ENCODE measurements at places on chromosomes 5 and 9.
A peak's percentile ranks its signal among the peaks of the same experiment; 100 is the strongest.

DNA sequence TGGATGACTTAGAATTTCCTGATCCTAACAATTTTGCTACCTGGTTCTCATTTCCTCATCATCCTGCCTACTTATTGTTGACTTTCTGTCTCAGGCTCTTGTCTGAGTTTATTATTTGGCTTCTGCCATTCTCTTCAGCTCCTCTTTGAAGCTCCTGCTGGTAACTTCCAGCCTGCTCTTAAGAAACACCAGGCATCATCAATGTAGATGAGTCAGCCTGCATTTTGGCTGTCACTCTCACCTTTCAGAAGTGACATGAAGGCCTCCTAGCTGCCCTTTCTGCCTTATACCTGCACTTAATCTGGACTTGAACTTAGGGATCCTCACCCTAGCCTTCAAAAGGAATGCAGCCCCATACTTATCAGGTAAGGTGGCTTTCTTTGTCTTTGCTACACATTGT, 551.8 kb upstream of the ZNF608 start:
- DNase-seq, result no peak

- DNase-seq, result no peak
These were observed 199.3 kb upstream of the CD180 start for GRCh38 chr5:67395790-67396418.

- no peak for DNase-seq
These were observed 3.1 kb upstream of the BARX1 start for GRCh38 chr9:93958121-93958818.

DNA sequence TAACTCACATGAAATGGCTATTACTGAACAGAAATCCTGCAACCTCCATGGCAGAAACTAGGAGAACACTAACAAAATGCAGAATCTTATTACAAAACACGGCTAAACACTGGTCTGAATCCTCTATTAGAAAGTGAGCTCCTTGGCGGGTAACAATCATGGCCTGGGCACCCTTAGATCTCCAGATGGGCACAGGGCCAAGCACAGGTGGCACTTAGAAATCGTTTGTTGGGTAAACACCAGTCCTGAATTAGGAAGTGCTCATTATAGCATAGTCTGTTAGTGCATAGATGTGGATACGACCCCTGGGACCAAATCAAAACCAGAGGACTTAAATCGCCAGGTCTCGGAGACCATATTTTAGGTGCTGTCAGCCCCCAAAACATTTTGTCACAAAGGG, 14.4 kb downstream of the VDAC1 start:
- no peak for DNase-seq

GRCh38 chr9:4038182-4038723, 261.6 kb downstream of the GLIS3 start:
- no peak for DNase-seq

GRCh38 chr9:131709771-131710431, 30.0 kb downstream of the RAPGEF1 start:
- DNase-seq, result no peak

GRCh38 chr9:124392871-124393460, 22.3 kb downstream of the PSMB7 start:
- peak; percentile 61 for DNase-seq

DNA sequence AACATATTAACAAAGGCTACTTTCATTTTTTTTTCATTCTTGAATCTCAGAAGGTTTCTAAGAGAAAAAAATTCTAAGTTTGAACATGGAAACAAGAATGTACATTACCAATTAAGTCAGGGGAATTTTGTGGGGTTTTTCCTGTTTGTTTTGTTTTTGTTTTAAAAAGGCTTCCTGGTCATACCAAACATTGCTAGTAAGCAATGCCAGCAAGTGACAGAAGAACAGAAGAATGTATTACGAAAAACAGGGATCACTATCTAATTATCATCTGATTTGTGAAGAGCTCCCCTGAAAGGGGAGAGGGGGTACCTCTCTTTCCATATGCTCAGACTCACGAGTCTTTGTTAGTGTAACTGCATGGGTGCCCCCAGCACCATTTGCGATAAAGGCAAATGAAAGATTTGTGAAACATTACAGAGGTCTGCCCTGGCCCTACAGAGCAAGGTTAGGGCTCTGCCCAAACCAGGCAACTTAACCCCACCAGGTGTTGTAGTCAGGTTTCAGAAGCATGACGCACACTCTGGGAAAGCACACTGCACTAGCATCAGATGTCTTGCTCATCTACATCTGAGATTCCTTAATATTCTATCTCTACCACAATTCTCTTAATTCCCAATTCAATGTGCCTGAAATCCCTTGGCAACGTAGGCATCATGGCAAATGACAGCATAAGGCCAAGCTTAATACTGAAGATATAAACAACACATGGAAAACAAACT, 268.2 kb downstream of the MLLT3 start:
- DNase-seq, result no peak

- DNase-seq, result peak; percentile 26
These were observed 37.0 kb upstream of the RPS23 start for GRCh38 chr5:82314964-82315758.

GRCh38 chr5:134507452-134507851, 18.0 kb upstream of the JADE2 start:
- DNase-seq, result no peak

- DNase-seq, result no peak
These were observed 164.5 kb downstream of the GAS1 start for GRCh38 chr9:86782831-86783230.

- DNase-seq, result no peak
These were observed 23.8 kb downstream of the GDA start for GRCh38 chr9:72173080-72173479.

- no peak for DNase-seq
These were observed 148.5 kb upstream of the RPS23 start for GRCh38 chr5:82426464-82427154.

DNA sequence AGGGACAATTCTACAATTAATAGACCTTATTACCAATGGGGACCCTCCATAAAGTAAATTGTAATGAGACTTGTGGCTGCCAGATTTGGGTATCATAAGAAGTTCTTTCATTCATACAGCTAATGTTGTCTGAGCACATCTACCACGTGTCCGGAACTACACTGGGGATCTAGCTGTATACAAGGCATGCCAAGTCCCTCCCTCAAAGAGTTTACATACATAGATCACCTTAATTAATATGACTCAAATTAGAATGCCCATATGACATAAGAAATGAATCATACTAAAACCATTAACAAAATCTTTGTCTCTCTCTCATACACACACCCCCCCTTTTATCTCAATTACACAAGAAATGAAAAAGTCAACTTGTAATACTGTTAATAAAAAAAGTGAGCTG, 18.0 kb upstream of the NR4A3 start:
- DNase-seq, result no peak

GRCh38 chr9:35790385-35791296, 750 bp upstream of the NPR2 start:
- peak; percentile 94 for DNase-seq

DNA sequence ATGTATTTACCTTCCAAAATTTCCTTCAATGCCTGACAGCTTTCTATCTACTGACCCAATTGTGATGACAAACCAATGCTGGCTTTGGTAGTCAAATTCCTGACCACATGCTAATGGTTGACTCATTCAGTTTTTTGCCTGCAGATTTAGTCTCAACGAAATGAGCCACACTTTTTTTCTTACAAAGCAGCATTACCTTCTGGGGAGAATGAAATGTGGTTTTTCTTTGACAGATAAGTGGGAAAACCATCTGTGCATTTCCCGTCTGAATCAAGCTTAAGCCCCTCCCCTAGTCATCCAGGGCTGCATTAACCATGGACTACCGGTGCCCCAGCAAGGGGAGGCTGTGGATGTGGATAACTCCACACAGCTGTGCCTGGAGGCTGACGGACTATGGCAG, 99.6 kb upstream of the TAF11L2 start:
- DNase-seq, result peak; percentile 98

DNA sequence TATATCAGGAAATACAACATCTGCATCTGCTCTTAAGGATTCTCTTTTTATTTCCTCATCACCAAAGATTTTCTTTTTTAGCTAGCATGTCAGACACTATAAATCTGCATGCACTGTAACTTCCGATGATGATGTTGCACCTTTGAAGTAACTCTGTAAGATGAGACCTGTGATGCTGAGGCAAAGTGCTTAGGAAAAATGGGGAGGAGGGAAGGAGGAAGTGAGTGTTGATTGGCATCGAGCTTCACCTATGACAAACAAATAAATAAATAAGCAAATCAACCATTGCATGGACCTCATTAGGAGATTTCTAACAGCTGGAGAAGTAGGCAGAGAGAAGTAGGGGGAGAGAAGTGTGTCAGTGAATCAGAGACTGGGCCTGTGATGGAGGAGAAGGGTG, 52.6 kb downstream of the ENC1 start:
- no peak for DNase-seq
